ENCODE measurements at places on chromosomes 6 and 20. TPM values are rescaled to one million over a fixed set of nuclear protein-coding genes. Genes with fewer than 3 reads are reported as not detected.

Gene PRPH2
- not detected for total RNA-seq

Gene BTN1A1
- total RNA-seq: 0.10 TPM

Gene TNNC2
- 0.26 TPM for total RNA-seq

DNA sequence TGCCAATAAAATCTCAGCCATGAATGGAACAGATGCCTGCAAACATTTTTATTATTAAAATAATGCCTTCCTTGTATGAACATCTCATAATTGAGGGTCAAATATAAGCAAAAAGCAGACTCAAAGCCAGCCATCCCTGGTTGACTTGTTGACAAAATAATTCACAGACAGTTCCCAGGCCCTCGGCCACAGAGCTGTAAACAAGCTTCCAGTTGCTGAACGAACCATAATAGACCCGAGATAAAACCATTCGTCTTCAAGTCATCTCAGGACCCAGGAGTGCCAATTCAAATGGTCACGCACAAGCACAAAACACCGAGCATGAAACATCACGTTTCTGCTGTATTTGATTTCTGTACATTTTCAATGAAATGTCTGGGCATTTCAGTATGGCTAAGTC, 113.3 kb upstream of the CDYL start:
- H3K27ac ChIP-seq: no peak overlapping the region
- H3K36me3 ChIP-seq: no peaks in the 10 kb centered on the region
- no peaks in the 10 kb centered on the region for H3K4me1 ChIP-seq

DNA sequence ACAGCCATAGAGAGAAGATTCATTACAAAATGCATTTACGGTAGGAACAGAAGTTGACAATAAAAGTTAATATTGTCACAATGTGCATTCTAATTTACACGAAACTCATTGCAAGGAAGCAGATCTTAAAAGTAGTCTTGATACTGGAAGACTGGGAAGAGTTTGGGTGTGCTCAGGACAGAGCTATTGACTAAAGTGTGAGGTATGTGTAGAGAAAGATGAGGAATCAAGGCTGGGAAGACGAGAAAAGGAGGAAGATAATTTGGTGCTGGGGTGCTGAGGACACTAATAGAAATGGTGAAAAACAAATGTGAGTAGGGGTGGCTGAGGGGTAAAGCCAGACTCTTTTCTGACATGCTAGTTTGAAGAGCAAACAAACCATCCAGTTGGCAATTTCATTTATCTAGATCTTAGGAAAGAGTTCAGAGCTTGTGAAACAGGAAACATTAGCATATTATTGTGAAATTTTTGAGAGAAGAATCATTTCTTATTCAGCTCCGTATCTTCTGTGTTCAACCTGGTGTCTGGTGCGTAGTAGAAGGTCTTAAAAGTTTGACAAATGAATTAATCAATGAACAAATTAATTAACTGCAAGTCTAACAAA, 72.7 kb downstream of the ELOVL4 start:
- H3K4me1 ChIP-seq: no peaks in the 10 kb centered on the region
- H3K4me3 ChIP-seq: no peak overlapping the region
- peaks cover 7% of the 10 kb centered on the region for H3K27me3 ChIP-seq
- no peak for DNase-seq
- no peak overlapping the region for H3K27ac ChIP-seq

DNA sequence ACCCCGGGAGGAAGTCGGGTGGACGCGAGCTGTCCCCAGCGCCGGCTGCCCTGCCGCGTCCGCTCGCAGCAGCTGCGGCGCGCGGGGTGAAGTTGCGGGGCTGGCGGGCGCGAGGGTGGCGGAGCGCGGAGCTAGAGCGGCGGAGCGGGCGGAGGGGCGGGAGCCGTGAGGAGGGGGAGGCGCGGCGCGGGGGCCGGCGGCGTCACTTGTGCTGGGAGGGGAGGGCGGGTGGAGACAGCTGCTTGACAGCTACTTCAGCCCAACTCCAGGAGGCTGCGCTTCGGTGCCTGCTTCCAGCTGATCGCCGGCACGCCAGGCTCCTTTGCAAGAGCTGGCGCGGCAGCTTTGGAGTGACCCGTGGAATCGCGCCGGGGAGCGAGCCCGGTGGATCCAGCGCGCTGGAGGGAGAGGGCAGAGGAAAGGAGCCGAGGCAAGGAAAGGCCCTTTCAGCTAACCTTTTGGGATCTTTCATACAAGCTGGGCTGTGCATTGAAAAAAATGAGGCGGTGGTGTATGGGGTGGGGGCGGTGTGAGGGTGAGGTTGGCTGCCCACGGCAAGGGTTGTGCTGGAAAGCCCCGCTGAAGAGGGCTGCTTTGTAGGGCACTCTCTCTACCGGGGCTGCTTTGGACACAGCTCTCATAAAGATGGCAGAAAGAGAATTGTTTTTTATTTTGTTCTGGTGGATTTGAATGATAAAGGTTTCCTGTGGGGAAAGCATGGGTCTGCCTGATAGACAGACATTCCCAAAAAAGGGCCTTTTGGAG, 24.6 kb downstream of the RIPOR2 start:
- no peak overlapping the region for H3K27ac ChIP-seq
- DNase-seq: no peak
- peak overlapping the region; percentile 26 for H3K4me3 ChIP-seq
- H3K36me3 ChIP-seq: no peaks in the 10 kb centered on the region
- H3K27me3 ChIP-seq: peaks cover 23% of the 10 kb centered on the region

DNA sequence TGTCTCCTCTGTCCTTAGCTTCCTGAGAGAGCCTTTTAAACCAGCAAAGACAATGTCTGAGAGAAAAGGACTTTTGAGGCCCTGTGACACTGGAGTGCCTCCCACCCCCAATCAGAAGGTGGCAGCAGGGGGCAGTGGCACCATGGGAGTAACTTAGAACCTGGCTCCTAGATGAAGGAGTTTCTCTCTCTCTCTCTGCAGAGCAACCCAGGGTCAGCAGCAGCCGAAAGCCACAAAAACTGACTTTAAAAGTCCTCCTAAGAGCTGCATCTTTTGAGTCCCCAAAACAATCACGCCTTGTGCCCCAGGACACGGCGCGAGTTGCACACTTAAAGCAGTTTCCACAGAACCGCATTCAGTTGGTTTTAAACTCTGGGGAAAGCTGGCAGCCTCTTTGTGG, 5.3 kb upstream of the TCP11 start:
- H3K27ac ChIP-seq: no peak overlapping the region
- H3K4me1 ChIP-seq: peaks cover 3% of the 10 kb centered on the region
- no peak for DNase-seq
- no peaks in the 10 kb centered on the region for H3K36me3 ChIP-seq
- no peak overlapping the region for H3K4me3 ChIP-seq
- no peaks in the 10 kb centered on the region for H3K27me3 ChIP-seq

- H3K27me3 ChIP-seq: peaks cover under 1% of the 10 kb centered on the region
- no peak overlapping the region for H3K4me3 ChIP-seq
- DNase-seq: no peak
- no peaks in the 10 kb centered on the region for H3K4me1 ChIP-seq
- no peak overlapping the region for H3K27ac ChIP-seq
These were observed 66.8 kb downstream of the PRDM1 start for GRCh38 chr6:106152952-106153351.

GRCh38 chr6:164563924-164564323, 745.5 kb downstream of the C6orf118 start:
- H3K4me1 ChIP-seq: no peaks in the 10 kb centered on the region
- no peak overlapping the region for H3K4me3 ChIP-seq
- H3K36me3 ChIP-seq: no peaks in the 10 kb centered on the region
- no peaks in the 10 kb centered on the region for H3K27me3 ChIP-seq
- no peak for DNase-seq

Measured in Panc1 (cell line).